Stimulated activated CD4-positive, alpha-beta T cell treated with anti-CD3 and anti-CD28 coated beads, Interleukin-1b, Interleukin-23, amount 100 ng/mL, for 48 hours (primary cell): ENCODE measurements at places on chromosomes 11 and 22.

DNA sequence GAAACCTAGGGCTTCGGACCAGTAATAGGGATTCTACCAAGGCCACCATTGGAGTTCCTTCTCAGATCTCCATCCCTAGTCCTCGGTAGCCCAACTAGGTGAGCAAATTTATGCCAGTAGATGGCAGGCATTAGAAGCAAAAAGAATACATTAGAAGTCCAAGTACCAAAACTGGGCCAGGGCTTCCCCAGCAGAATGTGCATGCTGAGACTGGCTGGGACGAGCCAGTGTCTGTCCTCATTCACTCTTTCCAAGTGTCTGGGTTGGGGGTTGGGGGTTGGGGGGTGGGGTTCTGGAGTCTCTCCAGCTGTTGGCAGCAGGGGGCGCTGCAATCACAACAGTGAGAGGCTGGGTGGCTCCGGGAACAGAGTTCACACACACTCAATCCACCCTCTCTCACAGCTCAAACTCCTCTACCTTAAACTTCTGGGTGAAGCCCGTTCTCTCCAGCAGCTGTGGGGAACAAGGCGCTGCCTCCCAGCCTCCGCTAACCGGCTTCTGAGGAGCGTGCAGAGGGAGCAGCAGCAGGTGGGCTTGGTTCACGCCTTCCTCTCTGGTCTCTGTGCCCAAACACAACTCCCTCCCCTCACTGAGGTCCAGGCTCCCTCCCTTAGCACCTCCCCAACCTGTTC is 57.5 kb downstream of the BTG4 start:
- DNase-seq, result peak; percentile 72

DNA sequence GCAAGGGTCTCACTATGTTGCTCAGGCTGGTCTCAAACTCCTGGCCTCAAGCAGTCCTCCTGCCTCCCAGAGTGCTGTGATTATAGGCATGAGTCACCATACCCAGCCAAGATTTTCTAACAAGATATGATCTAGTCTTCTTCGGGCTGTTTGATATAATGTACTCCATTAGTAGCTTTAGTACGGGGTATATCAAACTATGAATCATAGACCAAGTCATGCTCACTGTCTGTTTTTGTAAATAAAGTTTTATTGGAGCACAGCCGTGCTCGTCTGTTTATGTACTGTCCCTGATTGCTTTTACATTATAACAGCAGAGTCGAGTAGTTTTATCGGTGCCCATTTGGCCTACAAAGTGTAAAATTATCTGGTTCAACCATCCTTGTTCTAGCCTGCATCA is 43.9 kb upstream of the GRIK4 start:
- DNase-seq, result no peak

DNA sequence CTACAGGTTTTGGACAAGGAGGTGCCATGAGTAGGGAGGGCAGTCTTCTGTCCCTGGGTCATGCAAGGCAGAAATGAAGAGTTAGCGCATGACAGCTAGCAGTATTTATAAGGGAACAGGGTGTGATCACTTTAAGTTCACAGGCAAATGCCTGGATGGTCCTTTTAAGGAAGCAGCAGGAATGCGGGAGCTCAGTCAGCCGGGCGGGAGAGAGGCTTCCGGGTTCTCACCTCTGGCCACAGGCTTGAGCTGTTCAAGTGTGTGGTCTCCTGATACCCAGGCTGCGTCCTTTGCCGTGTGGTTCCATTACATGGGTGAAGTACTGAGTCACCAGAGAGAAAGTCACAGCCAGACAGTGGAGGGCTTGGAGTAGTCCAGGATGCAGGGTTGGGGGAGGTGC is 105.4 kb downstream of the BCR start:
- DNase-seq, result no peak

DNA sequence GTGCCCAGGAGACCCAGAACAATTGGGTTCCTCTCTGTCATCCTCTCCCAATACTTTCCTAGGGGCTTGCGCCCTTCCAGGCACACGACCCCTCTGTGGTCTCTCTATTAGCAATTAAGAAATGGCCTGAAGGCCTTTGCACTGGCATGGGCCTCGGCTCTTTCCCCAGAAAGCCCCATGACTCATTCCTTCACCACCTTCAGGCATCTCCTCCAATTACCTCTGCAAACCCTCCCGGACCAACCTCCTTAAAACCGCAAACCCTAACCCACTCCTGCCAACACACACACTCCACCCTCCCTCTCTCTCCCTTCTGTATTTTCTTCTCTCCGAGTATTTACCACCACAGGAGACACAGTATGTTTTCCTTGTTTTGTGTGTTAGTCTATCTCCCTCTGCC is 36.7 kb downstream of the LARGE1 start:
- no peak for DNase-seq

DNA sequence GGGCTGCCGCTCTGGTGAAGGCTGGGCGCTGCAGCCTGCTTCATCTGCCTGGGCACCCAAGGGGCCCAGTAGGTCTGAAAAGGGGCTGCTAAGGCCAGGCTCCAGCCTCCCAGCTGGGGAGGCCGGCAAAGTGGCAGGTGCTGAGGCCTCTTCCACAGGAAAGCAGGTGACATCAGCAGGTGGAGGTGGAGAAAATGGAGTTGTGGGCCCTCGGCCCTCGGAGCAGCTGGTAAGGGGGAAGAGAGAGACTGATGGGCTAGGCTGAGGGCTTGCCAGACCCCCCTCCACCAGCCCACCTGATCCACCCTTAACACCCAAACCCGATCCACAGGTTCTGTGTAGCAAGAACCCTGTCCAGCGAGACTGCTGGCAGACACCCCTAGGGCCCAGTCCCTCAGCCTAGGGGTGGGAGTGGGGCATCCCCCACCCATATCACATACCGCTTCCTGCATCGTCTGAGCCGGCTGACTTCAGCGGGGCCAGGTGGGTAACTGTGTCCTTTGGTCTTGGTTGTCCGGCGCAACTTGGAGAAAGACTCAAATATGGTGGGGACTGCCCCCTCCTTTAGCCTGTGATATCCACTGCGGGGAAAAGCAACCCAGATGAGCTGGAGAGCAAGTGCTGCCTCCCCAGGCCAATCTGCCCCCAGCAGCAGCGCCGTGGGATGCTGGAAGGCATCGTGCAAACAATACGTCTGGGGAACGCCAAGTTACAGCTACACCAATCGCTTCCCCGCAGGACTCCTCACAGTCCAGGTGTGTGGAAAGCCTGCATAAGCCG is 1.5 kb downstream of the THAP7 start:
- no peak for DNase-seq

DNA sequence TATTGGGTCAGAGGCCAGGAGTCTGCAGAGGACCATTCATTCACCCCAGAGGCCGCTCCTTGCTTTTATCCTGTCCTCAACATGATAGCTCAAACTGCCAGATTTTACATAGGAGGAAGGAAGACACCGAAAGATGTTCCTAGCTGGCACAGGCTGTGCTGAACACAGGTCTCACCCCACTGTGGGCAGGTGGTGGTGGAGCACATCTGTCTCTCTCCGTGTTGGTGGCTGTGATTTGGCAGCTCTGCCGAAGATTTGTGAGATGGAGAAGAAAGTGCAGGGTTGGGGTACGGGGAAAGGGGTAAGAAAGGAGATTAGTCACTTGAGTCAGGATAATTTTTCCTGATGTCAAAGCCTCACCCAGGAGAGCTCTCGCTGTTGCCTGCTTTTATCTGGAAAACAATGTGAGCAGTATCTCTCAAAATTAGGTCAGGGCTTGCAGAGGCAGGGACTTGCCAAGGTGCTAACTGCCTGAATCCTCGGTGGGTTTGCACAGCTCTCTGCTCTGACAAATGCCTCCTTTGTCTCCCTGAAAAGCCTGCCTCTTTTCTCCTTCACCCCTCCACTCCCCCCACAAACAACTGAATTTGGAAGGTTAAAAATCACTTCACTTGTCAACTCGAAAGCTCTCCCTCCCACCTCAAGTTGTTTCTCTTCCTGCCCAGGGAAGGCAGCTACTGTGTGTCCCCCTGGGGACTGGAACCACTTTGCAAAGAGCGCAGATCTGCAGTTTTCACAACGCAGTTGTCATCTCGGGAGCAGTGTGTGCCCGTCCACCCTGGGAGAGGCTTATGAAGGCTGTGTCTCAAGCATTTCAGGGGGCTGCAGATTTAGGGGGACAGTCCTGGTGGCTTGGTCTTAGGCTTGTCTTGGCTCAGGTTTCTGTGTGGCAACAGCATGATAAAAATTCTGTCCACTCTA is 299.7 kb downstream of the ST3GAL4 start:
- no peak for DNase-seq

- DNase-seq, result peak; percentile 11
Observed at GRCh38 chr11:129440028-129440713, 64.5 kb downstream of the BARX2 start.

DNA sequence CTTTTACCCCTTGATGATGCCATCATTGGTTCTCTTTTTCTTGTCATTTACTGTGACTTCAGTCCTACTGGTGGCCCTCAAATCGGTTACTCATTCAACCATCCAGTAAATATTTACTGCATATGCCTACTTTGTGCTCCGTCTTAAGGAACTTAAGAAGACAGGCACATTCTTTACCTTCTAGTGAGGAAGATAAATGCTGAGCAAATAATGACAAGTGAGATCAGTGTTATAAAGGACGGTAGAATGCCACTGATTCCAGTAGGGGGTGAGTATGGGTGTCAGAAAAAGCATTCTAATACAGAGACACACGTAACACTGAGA is 1.6 kb downstream of the ANKRD42 start:
- no peak for DNase-seq

DNA sequence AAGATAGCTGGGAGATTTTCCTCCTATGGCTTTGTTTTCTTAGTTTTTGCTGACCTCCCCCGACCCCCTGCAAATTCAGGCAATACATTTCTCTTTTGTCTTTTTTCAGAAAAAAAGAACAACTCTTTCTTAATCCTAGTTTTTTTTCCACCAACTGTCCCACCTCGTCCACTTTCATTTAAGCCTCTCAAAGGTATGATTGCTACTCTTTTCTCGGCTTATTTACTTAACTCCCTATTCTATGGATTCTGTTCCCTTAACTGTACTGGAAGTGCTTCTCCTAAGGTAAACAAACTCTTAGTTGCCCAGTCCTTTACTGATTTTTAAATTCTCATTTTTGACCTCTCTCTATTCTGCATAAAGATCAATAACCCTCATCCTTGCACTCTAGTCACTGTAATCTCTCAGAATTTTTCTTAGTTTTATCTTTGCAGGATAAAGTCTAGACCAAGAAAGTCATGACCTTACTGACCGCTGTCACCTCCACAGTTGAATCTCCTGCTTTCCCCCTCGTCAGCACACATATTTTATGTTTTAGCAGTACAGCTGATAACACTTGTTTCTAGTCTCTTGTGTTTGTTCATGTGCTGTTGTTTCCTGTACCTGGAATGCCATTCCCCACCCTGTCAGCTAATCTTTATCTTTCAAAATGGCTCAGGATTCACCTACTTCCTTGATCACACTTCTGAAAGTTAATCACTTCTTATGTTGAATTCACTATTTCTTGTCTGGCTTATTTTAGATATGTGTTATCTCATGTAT is 14.9 kb downstream of the TBCEL start:
- no peak for DNase-seq

DNA sequence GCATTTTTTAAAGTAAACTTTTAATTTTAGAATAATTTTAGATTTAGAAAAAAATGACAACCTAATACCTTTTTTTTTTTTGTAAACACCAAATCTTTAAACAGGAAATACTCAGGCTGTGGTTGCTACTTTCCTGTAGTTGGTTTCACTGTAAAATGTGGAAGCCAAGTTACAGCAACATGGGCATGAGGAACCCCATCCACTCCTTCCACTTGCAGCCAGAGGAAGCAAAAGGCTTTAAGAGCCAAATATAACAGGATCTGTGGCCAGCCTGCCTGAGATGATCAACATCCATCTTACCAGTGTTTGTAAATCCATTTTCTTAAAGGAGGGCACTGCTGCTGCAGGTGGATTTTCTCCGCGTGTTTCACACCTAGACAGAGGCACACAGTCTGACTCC is 66.2 kb downstream of the TNRC6B start:
- DNase-seq, result no peak

DNA sequence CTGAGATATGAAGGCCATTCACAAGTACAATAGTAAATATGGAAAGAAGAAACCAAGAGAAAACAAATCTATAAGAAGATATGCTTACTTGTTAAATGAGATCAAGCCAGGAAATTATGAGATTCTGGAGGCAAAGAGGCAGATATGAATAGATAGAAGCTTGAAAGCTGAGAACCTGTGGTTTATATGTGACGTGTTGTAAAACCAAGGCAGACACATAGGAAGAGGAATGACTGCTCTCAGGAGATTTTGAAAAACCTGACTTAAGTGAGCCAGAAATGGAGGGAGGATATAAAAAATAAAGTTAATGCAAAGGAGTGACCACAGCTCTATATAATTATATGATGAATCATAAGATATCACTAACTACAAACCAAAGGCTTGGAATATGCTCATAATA is 1160.5 kb upstream of the CNTN5 start:
- DNase-seq, result no peak

DNA sequence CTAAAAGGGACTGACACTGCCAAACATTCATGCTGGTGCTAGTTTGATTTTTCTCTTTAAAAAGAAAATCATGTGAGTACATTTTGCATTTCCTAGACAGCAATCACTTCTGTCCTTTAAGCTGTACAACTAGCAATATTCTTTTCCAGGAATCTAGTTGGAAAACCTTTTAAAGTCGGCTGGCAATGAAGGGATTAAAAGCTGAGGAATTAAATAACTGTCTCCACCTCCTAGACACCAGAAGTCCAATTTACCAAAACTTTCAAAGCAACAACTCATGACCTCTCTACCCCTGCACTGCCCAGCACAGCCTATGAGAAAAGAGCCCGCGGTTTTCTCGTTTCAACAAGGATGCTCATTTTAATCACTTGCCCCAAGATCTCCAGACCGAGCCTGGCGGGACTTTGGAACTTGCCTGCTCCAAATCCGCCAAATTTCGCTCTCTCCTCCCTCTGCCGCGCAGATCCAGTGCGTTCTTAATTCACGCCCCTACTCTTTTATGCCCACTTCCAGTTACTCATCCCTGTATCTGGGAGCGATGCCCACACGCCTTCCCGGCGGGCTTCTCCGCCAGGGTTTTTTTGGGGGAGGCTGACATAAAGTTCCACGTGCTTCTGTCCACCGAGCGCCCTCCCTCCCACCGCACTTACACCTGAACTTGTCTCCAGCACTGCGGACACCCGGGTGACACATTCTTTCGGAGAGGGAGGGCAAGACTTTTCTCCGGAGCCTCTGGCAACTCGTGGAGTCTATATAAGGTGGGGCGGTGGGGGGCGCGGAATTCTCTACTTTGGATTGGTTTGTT is 2.5 kb downstream of the MPPED2 start:
- no peak for DNase-seq

DNA sequence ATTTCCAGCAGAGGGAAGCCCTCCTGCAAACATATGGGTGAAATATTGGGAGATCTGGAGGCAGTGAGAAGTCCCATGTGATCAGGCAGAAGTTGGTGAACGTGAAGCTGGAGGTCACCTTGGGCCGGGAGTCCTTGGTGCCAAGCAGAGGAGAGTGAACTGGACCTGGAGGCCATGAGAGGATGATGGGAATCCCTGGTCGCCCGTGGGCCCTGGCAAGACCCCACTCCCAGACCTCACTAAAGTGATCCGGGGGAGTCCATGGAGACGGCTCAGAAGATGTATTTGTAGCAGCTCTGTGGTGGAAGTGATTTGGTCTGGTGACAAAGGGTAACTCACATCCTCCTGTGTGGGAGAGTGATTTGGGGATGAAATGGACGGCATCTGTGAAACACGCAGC is 71.0 kb downstream of the ARHGAP8 start:
- no peak for DNase-seq

GRCh38 chr11:71081704-71082230 is 170.6 kb downstream of the SHANK2 start:
- DNase-seq, result no peak

- DNase-seq, result no peak
Observed at GRCh38 chr11:26835611-26836010, 113.8 kb upstream of the SLC5A12 start.

- no peak for DNase-seq
Observed at GRCh38 chr11:70326365-70326811, 55.9 kb downstream of the PPFIA1 start.
